Ovary (tissue), 10 donors: ENCODE measurements at places on chromosomes 11 and 22.

DNA sequence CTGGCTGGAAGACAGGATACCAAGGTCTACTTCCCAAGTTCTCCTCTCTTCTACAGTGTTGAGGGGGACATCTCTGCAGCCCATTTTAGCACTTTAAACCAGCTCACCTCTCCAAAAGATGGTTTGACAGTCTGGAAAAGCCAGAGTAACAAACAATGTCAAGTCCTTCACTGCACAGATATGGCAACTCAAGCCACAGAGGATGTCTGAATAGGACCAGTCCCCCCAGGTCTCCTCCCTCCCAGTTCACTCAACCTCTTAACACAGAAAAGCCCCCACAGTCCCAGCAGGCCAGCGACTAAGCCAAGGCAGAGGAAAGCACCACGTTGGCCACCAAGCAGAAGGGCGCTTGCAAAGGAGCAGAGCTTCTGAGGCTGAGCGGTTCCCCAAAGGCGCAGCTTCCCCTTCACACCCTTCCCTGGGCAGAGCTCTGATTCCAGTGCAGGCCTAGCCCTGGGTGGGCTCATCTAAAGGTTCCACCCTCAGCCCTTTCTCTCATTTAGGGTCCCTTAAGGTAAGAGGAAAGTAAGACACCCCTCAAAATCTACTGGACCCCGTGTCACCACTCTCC lies 62.7 kb downstream of the PAK1 start:
- DNase-seq = peak; percentile 28

- no peak for DNase-seq
Measured at GRCh38 chr11:6568191-6568918, 35.1 kb downstream of the RRP8 start.

DNA sequence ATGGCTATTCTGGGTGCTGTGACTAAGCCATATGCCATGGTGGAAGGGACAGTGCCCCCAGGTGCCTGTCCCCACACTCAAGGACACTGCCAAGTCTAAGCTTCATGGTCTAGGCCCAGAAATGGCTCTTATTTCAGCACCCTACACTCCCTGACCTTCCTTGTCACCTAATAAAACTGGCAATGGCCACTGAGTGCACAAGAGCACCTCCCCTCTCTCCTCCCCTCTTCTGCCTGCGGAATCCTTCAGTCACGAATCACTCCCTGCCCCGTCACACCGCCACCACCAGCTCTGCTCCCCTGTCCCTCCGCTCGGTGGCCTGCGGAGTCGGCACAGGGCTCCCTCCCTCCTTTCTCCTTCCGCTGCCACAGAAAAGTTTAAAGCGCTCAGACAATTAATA lies 19.0 kb upstream of the LMO1 start:
- no peak for DNase-seq

- no peak for DNase-seq
Measured at GRCh38 chr11:70067591-70068341, 10.4 kb upstream of the ANO1 start.

GRCh38 chr11:23988381-23989006 lies 508.4 kb upstream of the LUZP2 start:
- no peak for DNase-seq
